Stimulated activated CD4-positive, alpha-beta T cell treated with anti-CD3 and anti-CD28 coated beads, TNF-alpha, amount 100 ng/mL, for 4 hours (primary cell): ENCODE measurements at places on chromosomes 6 and 20.

- no peak for DNase-seq
These were observed 628 bp upstream of the CHRNA4 start for GRCh38 chr20:63361519-63362435.

DNA sequence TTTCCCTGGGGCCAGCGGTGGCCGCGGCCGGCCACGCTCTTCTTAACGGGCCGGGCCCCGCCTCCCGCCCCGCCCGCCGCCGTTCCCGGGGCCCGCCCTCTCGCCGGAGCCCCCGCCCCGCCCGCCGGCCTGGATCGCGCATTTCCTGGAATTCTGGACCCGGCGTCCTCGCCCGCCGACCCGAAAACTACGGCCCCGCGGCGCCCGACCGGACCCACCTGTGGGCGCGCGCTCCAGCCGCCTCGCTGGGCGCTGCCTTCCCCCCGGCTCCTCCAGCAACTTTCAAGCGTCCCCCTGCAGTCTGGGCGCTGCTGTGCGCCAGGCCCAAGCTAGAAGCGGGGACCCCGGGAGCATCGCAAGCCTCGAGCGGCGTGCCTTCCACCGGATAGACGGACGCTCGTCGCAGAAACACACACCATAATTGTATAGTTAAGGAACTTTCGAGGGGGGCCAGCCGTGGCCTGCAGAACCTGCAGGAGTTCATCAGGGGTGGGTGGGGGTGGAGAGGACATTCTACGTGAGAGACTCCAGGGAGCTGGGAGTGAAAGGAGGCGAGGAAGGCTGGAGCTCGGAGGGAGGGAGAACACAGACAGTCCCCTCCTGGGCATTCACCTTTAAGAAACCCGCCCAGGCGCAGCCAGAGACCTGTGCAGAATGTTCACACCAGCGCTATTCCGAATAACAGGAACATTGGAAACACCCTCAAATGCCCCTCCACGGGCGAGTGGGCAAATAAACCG lies at the start of gene ADA:
Gene ADA, minus strand, starts transcription at position 16 of the 740 bp plus-strand sequence. CDS start 92 bp downstream, outside the sequence.
- no peak for DNase-seq

GRCh38 chr6:110687326-110687725 lies 127.9 kb downstream of the CDK19 start:
- no peak for DNase-seq

- DNase-seq, result no peak
These were observed 16.7 kb upstream of the SLC4A11 start for GRCh38 chr20:3255728-3256127.

DNA sequence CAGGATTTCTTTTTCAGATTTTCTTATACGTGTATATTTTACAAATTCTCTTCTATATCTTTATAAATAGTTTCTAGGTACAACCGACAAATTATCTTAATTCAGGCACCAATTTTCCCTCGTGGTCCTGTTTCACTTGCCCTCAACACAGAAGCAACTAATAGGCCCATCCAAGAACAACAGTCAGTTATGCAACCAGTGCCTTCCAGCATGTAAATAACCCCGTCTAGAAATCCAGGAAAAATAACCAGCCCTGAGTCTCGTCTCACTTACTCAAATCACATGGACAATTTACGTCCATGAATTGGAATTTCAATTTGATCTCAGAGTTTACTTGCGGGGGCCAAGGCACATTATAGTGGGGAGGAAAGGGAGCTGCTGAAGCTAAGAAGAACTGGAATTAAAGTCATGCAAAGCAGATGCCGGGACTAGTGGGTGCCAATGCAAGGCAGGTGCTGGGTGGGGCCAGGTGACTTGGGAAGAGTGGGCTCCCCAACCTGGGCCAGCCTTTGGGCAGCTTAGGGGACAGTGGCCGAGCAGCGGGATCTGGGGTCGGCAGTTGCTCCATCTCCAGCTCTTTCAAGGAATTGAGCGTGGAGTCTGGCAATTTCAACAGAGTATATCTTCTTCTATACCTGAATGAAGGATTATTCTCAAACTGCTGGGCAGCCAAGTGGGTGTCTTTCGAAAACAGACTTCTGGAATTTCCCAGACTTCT lies 121.7 kb downstream of the EDN3 start:
- no peak for DNase-seq

GRCh38 chr6:99416892-99417767 lies 8.0 kb downstream of the PNISR start:
- no peak for DNase-seq

DNA sequence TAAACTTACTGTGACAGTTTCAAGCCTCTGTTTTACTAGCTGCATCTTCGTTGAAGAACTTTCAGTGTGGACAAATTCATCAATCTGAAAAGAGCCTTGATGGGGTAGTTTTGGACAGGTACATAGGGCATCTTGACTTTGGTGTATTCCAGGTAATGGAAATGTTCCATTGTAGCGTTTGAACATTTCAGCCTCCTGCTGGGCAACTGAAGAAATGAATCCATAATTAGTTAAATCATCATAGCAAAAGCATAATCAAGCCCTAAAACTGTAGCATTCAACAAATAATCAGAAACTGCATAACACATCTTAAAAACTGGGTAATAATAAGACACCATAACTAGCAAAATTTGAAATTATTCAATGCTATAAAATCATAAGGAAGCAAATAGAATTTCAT lies 86.2 kb downstream of the AHI1 start:
- no peak for DNase-seq

- DNase-seq, result no peak
These were observed 182.8 kb downstream of the TBXT start for GRCh38 chr6:165984729-165985275.

DNA sequence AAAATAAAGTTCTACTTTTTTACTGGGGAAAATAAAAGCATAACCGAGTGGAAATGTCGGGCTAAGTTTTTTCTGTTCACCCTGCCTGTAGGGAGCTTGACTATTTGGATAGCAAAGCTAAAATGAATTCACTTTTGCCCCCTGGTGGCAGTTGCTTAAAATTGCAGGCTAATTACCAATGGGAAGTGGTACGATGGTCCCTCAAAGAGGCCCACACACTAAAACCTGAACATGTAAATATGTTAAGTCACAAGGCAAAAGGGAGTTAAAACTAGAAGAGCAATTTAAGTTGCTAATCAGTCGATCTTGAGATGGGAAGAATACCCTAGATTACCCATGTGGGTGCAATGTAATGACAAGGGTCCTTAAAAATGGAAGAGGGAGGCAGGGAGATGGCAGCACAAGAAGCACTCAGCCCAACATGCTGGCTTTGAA lies 916 bp upstream of the SUN5 start:
- no peak for DNase-seq

- no peak for DNase-seq
These were observed 161.4 kb downstream of the CD109 start for GRCh38 chr6:73857341-73857890.

GRCh38 chr20:23627501-23627900 lies 10.3 kb downstream of the CST3 start:
- no peak for DNase-seq

- DNase-seq, result no peak
These were observed 69.5 kb downstream of the KIAA0319 start for GRCh38 chr6:24576447-24576846.

DNA sequence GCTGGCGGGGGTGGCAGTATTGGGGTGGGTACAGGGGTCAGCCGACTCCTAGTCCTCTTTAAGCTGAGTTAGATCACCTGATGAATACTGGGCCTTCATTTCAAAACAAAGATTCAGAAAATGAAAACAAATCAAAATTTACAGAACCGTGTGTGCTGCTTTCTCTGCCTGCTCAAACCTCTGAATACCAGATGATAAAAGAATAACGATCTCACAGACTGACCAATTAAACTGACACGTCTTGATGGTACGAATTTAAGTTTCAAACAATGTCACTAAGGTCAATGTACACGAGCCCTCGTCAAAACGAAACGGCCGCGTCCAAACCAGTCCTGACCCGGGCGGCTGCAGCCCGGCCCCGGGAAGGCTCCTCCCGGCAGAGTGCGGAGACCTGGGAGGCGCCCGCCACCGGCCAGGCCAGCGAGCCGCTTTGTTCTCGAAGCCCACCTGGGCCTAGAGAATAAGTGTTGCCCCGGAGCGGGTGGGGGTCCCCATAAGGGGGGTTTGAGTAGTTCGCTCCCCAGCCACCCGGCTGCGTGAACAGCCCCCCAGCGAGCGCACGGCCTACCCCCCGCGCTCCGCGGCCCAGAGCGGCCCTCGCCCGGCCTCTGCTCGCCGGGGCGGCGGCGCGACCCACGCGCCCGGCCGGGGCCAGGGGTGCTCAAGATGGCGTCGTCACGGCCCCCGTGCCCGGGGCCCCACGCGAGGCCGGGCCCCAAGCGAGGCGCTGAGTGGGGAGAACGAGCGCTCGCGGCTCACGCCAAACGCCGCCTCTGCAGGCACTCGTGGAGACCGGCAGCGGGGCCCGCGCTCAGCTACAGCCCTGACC lies 728 bp downstream of the PSMA7 start:
- peak; percentile 22 for DNase-seq

GRCh38 chr20:47220161-47220582 lies 136.3 kb downstream of the ZMYND8 start:
- DNase-seq, result peak; percentile 15

DNA sequence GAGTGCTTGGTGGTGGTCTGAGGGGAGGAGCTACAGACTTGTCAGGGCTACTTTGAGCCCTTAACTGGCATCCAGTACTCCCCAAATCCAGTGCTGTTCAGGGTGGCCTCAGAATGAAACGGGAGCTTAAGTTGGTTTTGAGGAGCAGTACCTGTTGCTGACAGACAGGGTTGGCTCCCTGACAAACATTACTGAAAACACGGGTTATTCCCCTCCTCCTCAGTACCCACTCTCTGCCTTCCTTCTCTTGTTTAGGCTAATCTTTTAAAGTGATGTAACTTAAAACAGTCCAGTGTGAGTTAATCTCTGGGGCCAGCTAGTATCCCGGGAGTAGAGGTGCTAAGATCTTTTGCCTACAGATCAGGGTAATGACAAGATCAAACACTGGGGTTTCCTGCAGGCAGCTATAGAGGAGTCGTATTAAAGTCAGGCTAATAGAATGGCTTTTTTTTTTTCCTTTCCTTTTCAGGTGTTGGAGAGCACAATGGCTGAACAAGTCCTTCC lies 3.7 kb downstream of the TNFAIP3 start:
- DNase-seq, result no peak

- no peak for DNase-seq
These were observed 48.2 kb downstream of the RBM38 start for GRCh38 chr20:57439432-57439831.

GRCh38 chr20:12023194-12023795 lies 105.6 kb downstream of the BTBD3 start:
- no peak for DNase-seq

- no peak for DNase-seq
These were observed 10.7 kb upstream of the ULBP3 start for GRCh38 chr6:150079604-150080003.

DNA sequence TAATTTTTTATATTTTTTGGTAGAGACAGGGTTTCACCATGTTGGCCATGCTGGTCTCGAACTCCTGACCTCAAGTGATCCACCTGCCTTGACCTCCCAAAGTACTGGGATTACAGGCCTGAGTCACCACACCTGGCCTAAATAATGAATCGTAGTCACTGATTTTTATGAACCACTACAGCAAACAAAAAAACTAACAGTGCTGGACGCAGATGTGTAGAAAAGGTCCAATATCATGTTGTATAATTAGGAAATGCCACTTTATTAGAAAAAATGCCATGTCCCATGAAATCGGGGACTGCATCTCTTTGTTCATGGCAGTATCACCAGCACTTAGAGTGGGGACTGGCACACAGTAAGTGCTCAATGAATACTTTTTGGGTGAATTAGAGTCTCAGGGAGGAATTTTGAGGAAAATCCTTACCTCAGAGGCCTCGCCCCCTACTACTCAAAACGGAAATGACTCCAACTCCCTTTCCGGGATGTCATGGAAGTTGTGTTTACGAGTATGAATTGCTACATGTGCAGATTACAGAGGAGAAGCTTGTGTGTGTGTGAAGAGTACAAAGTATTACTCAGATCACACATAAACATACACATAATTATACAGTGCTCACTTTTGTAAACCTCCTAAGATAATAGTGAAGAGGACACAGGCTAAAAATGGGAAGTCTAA lies 43.6 kb upstream of the FAM50B start:
- DNase-seq, result no peak

DNA sequence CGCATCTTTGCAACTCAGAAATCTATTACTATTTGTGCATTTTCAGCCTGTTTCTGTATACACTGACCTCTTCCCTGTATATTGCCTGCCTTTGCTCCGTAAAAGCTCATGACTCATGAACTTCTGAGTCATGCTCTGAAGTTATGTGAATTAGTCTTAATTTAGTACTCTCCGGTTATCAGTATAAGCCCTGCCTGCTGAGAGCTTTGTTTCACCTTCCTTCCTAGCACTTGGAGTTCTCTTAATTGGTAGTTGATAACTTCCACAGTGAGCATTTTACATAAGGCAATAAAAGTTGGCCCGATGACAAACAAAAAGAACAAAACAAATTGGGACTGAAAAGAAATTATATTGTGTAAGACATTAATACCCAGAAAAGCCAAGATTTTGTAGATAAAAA lies 231.4 kb downstream of the GJA1 start:
- DNase-seq, result no peak

DNA sequence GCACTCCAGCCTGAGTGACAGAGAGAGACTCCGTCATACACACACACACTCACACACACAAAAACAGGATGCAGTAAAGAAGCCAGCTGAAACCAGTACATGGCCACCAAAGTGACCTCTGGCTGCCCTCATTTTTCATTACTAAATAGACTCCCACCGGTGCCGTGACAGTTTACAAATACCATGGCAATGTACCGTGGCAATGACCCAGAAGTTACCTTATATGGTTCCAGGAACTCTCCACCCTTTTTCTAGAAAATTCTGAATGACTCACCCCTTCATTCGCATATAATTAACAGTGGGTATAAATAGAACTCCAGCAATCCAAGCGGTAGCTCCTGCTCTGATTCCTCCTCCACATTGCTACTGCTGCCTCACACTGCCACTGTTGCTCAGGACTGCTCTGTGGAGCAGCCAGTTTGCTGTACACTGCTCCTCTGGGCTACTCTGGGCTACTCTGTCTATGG lies 57.7 kb downstream of the SNX5 start:
- DNase-seq, result no peak

DNA sequence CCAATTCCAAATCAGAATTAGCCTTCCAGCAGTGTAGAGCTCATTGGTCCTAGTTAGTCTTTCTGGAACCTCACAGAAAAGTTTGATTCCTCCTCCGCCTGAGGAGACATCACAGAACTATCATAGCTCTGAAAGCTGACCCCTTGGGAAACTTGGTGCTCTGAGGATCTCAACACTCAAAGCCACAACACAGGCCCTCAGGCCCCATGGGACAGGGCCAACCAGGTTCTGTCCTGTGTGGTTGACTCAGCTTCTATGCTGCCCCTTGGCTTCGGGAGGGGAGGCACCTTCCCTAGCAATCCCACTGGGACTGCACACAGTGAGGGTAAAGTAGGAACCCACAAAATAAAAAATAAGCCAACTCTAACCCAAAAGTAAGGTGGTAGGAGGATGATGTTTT lies 237.5 kb upstream of the ECI2 start:
- DNase-seq, result no peak

- no peak for DNase-seq
These were observed 27.0 kb downstream of the ANGPT4 start for GRCh38 chr20:889106-889505.
